Gastrocnemius medialis (tissue), 4 donors: ENCODE measurements at places on chromosomes 13 and 19. TPM values are rescaled to one million over a fixed set of nuclear protein-coding genes. Genes with fewer than 3 reads are reported as not detected.

Gene PINLYP
- total RNA-seq: 1.2 TPM

Gene KIR3DL2
- not detected for total RNA-seq

Gene GALP
- total RNA-seq: not detected

Gene LILRB3
- total RNA-seq: not detected

DNA sequence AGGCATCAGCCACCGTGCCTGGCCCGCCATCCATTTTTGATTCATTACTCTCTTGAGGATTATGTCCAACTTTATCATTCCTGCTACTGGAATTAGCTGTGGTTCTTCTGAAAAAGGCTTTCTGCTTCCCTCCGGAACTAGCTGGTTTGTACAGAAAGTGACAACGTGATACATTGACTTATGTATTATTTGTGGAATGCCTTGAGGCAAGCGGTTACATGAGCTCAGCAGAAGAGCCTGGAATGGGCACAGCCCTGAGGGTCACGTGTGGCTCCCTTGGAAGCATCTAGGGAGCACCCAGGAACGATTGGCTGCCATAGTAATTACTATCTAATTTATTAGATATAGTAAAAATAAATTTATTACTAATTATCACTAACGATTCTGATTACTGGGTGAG lies 14.4 kb upstream of the RETN start:
- no peaks in the 10 kb centered on the region for H3K27me3 ChIP-seq
- no peak for DNase-seq
- H3K27ac ChIP-seq: no peak overlapping the region
- H3K4me1 ChIP-seq: no peaks in the 10 kb centered on the region
- H3K36me3 ChIP-seq: no peaks in the 10 kb centered on the region
- no peak overlapping the region for H3K4me3 ChIP-seq

DNA sequence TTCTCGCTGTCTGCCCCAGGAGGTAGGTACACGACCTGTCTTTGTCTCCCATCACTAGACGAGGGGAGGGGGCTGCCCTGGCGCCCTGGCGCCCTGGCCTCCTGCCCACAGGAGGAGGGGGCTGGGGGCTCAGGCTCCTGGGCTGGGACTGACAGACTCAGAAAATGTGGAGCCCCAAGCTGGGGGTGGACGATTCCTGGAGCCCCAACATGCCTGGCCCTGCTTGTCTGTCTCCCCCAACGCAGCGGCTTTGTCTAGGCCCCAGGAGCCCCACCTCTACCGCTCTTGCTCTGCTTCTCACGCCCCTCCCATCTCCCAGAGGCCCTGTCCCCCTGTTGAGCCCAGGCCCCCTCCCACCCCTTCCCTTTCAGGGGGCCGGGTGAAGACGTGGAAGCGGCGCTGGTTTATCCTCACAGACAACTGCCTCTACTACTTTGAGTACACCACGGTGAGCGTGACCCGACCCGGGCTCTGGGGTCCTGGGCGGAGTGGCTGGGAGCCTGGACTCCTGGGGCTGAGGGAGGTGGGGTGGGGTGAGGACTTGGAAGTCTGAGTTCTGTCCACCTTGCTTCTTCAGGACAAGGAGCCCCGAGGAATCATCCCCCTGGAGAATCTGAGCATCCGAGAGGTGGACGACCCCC lies 8.6 kb downstream of the CYTH2 start:
- no peak for DNase-seq
- H3K4me1 ChIP-seq: peaks cover 20% of the 10 kb centered on the region
- H3K27ac ChIP-seq: no peak overlapping the region
- peaks cover 56% of the 10 kb centered on the region for H3K36me3 ChIP-seq
- H3K4me3 ChIP-seq: no peak overlapping the region
- no peaks in the 10 kb centered on the region for H3K27me3 ChIP-seq

- H3K36me3 ChIP-seq: no peaks in the 10 kb centered on the region
- H3K27ac ChIP-seq: no peak overlapping the region
- DNase-seq: no peak
- no peaks in the 10 kb centered on the region for H3K27me3 ChIP-seq
- peaks cover 18% of the 10 kb centered on the region for H3K4me1 ChIP-seq
Measured at GRCh38 chr13:80145171-80145690, 195.7 kb downstream of the SPRY2 start.

GRCh38 chr19:55146078-55146704 lies 2.8 kb downstream of the TNNT1 start:
- no peaks in the 10 kb centered on the region for H3K36me3 ChIP-seq
- peaks cover 7% of the 10 kb centered on the region for H3K4me1 ChIP-seq
- DNase-seq: peak; percentile 52
- H3K27ac ChIP-seq: peak overlapping the region; percentile 93

DNA sequence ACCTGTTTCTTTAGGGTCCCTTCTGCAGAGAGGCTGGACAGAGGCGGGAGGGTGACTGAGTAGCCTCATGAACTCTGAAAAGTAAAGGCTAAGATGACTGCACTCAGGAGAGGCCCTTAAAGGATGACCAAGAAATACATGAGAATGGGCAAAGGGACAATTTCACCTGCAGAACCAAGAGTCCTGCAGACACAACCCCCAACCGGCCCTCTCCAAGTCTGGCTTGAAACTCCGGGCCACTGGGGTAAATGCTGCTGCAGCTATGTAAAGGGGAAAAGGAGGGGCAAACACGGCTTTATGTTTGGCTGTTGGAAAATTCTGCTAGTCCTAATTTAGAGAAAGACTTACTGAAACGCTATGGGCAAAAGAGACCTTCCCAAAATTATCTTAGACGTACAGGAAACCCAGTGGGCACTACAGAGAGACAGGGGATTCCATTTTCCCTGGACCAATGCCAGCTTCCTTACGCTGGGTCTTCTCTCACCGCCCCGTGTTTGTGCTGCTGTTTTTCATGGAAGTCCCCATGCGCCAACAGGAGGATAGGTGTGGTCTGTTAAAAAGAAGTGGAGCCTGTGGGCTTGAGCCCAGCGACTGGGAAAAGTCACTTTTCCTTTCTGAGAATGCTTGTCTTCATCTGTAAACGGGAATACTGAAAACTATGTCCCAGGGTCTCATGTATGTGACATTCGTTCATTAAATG lies 10.6 kb downstream of the COL4A2 start:
- peaks cover 20% of the 10 kb centered on the region for H3K4me1 ChIP-seq
- H3K36me3 ChIP-seq: no peaks in the 10 kb centered on the region
- no peak overlapping the region for H3K4me3 ChIP-seq
- H3K27me3 ChIP-seq: no peaks in the 10 kb centered on the region
- H3K27ac ChIP-seq: peak overlapping the region; percentile 75

DNA sequence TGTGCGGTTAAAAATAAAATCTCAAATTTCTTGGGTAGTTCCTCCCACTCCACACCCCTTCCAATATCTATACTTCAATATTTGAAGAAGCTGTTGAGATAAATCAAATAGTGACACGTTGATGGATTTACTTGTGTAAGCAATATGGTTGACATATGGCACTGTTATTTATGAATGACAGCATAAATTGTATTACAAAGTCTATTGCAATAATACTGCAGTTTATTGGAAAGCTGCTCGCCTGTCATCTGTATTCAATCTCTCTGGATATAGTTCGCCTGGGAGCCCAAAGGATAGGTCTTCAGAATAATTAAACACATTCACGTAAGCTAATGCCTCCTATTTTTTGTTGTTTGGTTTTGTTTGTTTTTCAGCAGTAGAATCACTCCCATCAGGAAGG lies 5.0 kb upstream of the ZIC5 start:
- H3K36me3 ChIP-seq: no peaks in the 10 kb centered on the region
- no peak overlapping the region for H3K27ac ChIP-seq
- peaks cover 96% of the 10 kb centered on the region for H3K27me3 ChIP-seq
- H3K4me1 ChIP-seq: peaks cover 24% of the 10 kb centered on the region
- no peak overlapping the region for H3K4me3 ChIP-seq
- DNase-seq: no peak

GRCh38 chr19:29216021-29216420 lies 3.1 kb upstream of the UQCRFS1 start:
- H3K27me3 ChIP-seq: no peaks in the 10 kb centered on the region
- no peak overlapping the region for H3K27ac ChIP-seq
- no peaks in the 10 kb centered on the region for H3K36me3 ChIP-seq
- H3K4me1 ChIP-seq: peaks cover 11% of the 10 kb centered on the region
- no peak for DNase-seq
